ENCODE measurements at places on chromosomes 2 and 18.

- no peak for DNase-seq
Observed at GRCh38 chr2:236848501-236848900, 237.2 kb upstream of the COPS8 start.

DNA sequence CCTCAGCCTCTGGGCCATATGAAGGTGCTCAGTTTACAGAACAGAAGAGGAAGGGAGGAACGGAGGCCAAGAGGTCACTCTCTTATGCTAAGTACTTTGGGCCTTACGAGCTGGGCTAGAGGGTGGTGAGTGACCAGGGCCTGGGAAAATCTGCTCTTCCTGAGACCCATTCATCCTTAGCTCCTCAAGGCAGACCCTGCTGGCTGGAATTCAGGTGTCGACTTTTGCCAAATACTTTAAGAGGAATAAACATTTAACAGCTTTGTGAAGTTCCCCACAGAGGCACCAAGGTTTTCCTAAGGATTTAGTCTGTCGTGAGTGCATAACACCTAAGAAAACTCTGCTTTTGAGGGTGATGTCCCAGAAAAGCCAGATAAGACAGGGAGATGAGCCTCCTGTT is 129.7 kb upstream of the SIX2 start:
- DNase-seq = no peak

DNA sequence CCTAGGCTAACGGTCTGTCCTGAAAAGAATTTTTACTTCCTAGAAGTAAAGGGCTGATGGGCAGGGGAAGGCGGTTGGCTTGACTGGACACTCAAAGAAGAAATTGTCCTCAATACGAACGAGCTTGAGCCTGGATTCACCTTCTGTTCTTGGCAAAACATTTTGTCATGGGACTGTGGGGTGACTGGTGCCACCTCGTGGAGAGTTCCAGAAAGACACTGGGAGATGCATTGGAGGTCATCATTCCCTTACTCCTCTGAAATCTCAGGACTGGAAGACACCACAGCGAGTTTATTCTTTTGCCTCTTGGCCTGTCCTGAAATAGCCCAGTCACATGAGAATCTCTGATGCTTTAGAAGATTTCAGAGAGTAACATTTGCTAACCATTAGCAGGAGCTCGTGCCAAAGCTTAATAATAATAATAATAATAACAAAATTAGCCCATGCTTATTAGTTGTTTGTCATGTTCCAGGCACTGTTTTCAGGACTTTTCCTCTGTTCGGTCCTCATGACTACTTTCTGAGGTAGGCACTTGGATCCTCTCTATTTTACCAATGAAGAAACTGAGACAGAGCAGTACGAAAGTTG is 44.5 kb downstream of the TMEM182 start:
- peak; percentile 71 for DNase-seq

GRCh38 chr2:28471214-28471613 is 24.6 kb upstream of the PLB1 start:
- no peak for DNase-seq

DNA sequence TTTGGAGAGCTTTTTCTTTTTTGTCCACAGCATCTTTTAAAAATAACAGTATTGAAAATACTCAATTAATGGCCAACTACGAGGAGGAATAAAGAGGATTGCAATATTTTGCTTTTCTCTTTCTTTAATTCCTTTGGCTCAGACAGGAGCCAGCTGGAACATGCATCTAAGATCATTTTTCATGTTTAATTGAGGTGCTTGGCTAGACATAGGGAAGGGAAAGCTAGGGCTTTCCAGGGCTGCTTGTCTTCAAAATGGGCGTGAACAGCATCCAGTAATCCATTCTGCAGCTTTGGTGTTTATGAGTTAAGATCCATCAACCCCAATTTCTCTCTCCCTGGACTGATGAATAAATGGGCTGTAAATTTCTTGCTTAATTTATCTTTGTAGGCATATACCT is 323.0 kb downstream of the PTPRM start:
- DNase-seq = no peak

GRCh38 chr2:55364189-55365055 is 55.2 kb downstream of the CCDC88A start:
- DNase-seq = no peak

DNA sequence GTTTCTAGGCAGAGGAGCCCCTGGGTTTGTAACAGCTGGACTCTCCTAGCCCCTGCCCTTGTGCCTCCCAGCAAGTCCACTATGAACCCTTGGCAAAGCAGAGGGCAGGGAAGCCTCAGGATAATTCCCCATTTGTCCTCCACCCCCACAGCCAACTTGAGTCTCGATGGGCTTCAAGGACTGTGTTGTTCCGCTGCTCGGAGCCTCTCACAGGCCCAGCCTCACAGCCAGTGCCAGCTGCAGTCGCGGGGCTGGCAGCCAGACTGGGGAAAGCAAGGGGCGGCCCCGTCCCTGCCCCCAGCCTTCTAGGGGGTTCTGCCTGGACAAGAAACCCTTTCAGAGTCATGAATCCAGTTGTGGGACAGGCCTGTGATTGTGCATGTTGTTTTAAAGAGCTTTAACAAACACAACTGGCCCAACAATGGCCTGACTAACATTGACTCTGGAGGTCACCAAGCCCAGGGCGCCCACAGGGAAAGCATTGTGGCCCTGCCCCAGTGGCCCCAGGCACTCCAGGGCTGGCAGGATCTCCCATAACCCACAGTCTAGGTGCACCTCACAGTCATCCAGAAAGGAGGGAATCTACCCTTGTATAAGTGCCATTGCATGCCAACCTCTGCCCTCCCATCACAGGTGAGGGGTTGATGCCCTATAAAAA is 71.8 kb upstream of the DAPL1 start:
- no peak for DNase-seq

- DNase-seq = no peak
Observed at GRCh38 chr2:197092431-197092830, 165.9 kb upstream of the PGAP1 start.

GRCh38 chr18:62566818-62567217 is 44.0 kb downstream of the ZCCHC2 start:
- no peak for DNase-seq

DNA sequence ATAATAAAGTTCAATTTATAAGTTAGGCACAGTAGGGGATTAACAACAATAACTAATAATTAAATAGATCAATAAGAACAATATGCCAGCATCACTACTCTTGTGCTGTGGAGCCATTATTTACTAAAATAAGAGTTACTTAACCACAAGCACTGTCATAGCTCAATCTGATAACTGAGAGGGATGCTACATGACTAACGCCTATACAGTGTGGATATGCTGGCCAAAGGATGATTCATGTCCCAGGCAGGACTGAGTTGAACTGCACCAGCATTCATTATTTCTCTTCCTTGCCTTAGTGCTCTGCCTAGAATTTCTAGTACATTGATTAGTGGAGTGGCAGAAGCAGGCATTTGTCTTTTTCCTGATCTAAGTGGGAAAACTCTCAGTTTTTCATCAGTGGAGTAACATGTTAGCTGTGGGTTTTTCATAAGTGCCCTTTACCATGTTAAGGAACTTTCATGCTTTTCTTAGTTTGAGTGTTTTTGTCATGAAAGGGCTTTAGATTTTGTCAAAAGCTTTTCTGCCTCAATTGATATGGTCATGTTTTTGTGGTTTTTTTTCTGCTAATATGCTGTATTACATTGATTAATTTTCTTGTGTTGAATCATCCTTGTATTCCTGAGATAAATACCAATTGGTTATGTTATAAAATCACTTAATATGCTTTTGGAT is 21.7 kb downstream of the KIAA1328 start:
- no peak for DNase-seq

GRCh38 chr2:171226461-171226860 is 65.8 kb upstream of the TLK1 start:
- DNase-seq = no peak

DNA sequence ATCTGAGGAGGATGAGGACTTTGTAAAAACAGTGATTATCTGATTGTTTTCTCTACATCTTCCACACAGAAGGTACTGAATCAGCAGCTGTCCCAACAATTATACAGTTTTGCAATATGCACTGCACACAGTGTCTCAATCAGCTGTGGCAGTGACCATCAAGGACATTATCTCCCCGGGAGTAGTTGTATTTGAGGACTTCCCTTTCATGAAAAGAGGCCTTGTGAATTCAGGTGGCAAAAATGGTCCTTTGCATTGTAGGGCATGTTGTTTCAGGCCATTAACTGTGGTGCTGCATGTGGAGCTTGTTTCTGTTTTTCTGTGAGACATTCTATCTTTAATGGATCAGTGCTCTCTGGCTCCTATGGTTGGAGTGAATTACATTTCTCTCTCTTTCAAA is 779.4 kb upstream of the FSHR start:
- DNase-seq = peak; percentile 88

- no peak for DNase-seq
Observed at GRCh38 chr2:149020432-149020851, 18.1 kb upstream of the LYPD6B start.

GRCh38 chr2:88443353-88443938 is 9.0 kb downstream of the FOXI3 start:
- DNase-seq = no peak

DNA sequence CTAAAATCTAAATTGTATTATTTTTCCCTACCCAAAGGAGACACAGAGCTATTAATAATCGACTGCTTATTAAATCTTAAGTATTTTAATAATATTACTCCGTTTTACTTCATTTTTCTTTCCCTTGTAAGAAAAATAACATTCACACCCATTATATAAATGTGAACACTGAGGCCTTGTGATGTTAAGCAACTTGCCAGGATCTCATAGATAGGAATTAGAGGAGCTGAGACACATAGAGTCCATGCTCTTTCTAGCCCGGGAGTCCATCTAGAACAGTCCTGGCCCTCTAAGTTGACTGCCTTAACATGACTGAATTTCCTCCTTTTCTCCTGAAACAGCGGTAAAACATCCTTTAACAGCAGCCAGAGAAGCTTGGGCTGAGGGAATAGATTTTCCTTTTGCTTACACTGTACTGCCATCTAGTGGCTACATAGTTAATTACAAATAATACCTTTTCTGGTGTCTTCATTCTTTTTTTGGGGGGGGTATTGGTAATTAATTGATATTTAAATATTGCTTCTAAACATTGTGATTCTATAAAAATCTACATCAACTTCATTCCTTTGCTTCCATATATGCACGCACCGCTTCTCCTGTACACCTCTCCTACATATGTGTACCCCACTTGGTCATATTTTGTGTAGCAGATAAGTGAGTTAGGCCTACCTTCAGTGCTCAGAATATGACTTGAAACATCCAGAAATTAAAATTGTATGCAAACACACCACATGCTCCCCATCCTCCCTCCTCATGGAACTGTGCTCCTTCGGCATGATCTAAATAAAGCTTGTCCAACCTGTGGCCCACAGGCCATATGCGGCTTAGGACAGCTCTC is 125.8 kb upstream of the HNMT start:
- peak; percentile 47 for DNase-seq

GRCh38 chr2:240954436-240955305 is 43.7 kb upstream of the SNED1 start:
- no peak for DNase-seq

DNA sequence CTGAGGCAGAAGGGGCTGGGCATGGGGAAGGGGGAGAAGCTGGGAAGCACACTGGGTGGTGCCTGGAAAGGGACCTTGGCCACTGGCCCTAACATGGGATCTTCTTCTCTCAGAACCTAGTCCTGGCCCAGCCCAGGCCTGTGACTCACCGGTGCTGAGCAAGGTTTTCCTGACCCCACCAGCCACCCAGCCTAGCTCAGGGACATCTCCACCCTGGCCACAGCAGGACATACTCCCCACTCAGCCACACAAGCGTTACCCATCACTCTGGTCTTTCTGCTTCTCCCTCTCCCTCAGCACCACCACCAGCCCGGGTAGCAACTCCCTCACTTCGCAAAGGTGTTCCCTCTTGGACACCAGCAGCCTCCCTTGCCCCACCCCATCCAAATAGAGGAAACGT is 22.8 kb downstream of the TNS1 start:
- DNase-seq = no peak

- no peak for DNase-seq
Observed at GRCh38 chr2:210956101-210956500, 399.7 kb downstream of the CPS1 start.

DNA sequence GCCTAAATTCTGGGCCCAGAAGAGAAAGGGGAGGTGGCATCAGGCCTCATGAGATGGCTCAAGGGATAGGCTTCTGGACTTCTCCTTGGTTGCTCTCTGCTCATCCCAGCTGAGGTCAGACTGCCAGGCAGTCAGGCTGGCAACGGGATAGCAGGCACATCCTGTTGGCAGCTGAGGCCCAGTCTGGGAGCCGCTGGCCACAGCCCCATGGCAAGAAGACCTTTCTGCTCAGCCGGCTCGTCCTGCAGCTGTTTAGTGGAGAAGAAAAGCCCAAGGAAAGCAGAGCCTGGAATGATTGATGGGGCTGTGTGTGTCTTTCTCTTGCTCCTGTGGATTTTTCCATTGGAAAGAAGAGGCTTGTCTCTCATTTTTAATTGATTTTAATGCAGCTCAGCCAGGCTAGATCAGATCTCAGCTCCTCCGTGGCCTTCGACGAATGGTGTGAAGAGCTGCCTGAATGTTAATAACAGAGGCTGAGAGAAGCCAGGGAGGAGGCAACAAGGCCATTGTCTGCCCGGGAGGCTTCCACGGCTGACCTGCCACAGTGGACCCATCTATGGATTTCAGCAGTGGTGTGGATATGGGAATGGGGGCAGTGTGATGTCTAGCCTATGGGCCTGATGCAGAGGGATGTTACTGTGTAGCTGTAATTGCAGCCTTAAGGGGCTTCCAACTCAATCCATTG is 99.5 kb downstream of the HS1BP3 start:
- no peak for DNase-seq

DNA sequence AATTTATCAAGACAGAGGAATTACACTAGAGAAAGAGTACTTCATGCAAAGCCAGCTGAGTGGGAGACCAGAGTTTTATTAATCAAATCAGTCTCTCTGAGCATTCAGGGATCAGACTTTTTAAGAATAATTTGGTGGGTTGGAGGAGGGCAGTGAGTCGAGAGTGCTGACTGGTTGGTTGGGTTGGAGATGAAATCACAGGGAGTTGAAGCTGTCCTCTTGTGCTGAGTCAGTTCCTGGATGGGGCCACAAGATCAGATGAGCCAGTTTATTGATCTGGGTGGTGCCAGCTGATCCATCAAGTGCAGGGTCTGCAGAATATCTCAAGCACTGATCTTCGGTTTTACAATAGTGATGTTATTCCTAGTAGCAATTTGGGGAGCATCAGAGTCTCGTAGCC is 21.4 kb upstream of the PDCL3 start:
- no peak for DNase-seq

DNA sequence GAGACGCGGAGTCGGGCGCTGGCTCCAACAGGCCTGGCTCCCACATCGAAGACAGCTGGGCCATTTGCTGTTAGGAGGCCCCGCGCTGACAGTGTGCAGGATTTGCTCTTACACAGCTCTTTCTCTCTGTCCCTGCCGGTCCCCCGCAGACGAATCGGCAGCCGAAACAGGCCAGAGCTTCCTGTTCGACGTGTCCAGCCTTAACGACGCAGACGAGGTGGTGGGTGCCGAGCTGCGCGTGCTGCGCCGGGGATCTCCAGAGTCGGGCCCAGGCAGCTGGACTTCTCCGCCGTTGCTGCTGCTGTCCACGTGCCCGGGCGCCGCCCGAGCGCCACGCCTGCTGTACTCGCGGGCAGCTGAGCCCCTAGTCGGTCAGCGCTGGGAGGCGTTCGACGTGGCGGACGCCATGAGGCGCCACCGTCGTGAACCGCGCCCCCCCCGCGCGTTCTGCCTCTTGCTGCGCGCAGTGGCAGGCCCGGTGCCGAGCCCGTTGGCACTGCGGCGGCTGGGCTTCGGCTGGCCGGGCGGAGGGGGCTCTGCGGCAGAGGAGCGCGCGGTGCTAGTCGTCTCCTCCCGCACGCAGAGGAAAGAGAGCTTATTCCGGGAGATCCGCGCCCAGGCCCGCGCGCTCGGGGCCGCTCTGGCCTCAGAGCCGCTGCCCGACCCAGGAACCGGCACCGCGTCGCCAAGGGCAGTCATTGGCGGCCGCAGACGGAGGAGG is 3.5 kb downstream of the GDF7 start:
- no peak for DNase-seq

GRCh38 chr2:110994250-110994961 is 126.3 kb upstream of the BCL2L11 start:
- no peak for DNase-seq
